Left forelimb (tissue), 1 donor: ENCODE measurements at places on chromosomes 11 and 22.

GRCh38 chr11:18907391-18907790, 31.8 kb downstream of the MRGPRX1 start:
- DNase-seq, result no peak

DNA sequence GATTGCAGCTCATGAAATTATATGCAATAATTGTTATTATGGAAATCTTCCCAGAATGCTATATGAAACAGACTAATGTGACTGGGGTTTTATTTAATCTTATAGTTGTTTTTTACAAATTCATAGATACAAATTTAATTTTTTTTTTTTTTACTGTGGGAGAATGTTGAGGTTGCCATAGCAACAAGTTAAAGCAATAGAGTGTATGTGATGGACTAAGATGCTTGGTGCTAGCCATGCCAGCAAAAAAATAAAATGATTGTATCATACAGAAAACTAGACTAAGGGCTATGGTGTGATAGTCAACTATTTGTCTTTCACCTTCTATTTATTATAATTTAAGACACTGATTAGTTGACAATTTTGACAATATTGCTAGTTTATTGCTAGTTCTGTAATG, 163.2 kb upstream of the BLID start:
- DNase-seq, result no peak

DNA sequence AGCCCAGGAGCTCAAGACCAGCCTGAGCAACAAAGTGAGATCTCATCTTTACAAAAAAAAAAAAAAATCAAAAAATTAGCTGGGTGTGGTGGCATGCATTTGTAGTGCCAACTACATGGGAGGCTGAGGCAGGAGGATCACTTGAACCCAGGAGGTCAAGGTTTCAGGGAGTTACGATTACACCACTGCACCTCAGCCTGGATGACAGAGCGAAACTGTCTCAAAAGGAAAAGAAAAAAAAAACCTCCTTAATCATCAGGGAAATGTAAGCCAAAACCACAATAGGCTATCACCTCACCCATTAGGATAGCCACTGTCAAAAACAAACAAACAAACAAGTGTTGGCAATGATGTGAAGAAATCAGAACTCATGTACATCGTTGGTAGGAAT, 13.4 kb downstream of the DGCR2 start:
- no peak for DNase-seq

DNA sequence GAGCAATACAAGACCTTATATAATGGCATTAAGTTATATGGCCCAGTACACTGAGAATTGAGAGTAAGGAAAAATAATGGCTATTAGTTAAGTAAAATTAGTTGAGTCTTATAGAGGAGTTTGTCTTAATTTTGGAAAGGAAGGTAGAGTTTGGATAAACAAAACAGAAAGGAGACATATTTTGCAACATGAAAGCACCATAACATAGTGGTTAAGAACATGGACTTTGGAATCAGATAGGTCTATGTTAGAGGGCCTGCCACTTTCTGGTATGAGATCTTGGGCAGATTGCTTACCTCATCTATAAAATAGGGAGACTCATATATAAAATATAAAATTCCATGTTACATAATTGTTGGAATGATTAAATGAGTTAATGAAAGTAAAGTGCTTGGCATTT, 68.9 kb downstream of the CSTPP1 start:
- DNase-seq, result no peak

- peak; percentile 67 for DNase-seq
These were observed 938 bp downstream of the FXYD6 start for GRCh38 chr11:117875382-117876058.

GRCh38 chr22:39300186-39300830, 19.1 kb downstream of the RPL3 start:
- peak; percentile 60 for DNase-seq

DNA sequence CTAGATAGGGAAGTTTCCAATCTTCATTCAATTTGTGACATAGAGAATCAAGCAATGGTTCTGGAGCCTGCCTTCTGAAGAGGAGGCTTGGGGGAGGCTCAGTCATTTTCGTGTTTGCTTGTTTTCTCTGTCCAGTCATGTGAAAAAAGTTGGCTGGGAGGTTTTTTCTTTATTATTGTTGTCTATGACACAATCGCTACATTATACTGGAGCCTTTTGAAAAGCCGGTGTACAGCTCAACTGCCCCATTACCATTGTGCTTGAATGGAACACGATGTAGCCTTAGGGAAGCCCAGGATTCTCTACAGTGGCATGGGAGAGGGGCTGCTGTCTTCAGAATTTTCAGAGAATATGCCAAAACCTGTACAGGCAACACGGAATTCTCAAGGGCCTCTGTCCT, 57.9 kb upstream of the NCAM1 start:
- no peak for DNase-seq

DNA sequence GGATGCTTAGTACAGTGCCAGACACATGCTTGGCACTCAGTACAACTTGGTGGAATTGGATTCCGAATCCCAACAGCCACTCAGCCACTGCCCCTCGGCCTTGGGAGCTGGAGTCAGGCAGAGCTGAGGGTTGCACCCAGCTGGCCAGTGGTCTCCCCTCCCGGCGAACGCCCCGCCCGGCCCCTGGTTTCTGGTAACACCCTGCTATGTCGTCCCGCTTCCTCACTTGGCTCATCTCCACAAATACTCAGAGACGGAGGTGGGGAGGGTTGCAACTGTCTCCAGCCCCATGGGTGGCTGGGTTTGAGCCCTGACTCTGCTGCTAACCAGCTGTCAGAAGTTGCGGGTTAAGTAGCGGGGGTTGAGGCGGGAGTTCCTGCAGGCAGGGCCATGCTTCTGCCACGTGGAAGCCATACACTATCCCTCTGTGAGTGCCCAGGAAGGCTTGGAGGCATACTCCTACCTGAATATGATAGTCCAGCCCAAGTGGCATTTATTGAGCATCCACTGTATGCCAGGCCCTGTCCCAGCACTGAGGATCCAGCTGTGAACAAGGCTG, 67.1 kb downstream of the GRIK4 start:
- DNase-seq, result no peak

DNA sequence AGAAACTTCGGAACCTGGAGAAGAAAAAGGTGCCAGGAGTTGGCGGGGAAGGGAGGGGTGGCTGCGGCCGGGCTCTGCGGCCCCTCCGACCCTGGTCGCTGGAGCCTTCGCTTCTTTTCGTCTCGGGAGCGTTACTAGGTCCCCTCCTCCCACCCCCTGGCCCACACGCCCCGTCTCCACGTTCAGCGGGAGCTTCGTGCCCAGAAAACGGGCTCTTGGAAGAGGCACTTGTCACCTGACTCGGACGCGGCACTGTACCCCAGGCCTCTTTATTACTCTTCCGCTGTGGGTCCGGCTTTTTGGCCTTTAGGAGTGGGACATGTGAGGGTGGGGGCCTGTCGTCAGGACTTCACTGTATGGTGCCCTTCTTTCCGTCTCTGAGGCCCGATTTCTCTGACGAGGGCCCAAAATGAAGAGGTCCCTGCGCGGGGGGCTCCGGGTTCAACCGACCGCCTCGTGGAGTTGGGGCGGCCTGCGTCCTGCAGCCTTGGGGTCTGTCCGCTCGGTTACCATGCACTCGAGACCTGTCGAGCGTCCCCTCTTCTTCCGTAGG, 1.2 kb downstream of the CAPRIN1 start:
- no peak for DNase-seq

DNA sequence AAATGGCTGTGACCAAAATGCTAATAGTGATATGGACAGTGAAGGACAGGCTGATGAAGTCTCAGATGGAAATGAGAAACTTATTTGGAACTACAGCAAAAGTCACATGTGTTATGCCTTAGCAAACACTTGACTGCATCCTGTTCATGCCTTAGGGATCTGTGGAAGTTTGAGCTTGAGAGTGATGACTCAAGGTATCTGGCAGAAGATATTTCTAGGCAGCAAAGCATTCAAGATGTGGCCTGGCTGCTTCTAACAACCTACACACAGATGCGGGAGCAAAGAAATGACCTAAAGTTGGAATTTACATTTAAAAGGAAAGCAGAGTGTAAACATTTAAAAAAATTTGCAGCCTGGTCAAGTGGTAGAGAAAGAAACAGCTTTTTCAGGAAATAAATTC, 28.1 kb upstream of the CD81 start:
- no peak for DNase-seq

DNA sequence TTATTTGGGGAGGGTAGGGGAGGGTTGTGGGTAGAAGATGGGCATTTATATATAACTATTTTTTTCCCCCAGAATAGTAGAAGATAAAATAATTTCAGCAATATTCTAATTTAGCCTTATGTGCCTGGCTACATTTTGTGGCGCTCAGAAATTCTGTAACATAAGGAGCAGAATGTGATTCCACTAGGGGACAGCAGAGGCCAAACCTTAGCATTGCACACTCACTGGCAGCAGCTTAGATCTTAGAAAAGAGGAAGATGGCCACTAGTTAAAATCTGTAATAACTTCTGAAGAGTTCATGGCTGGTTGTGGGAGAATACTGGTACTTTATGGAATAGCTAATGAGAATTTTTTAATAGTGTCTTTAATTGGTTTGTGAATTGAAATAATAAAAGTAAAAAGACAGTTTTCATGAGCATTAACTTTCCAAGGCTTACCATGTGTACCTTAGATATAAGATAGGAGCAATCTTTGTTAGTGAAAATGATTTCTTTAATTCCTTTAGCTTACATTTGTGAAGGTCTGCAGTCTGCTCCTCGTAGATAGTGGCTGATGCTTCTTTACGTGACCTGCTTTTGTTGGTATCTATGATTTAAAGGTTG, 33.1 kb downstream of the DDX10 start:
- DNase-seq, result no peak

- DNase-seq, result peak; percentile 72
These were observed 62.6 kb upstream of the PTPRJ start for GRCh38 chr11:47917599-47918369.

DNA sequence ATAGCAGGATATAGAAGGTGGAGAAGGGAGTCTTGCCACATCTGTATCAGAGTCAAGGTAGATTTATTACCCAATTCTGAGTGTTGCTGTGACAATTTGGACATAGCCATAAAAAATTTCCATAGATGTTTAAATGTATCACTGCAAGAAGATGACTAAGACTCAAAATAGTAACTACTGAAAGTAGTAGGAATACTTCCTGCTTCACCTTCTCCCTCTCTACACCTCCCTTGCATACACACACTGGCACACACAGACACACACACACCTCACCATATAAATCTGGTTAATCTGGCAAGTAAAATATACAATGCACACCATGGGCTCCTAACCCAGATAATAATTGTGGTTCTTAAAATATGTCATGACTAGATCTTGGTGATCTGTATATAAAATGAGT, 5.2 kb upstream of the ZDHHC13 start:
- no peak for DNase-seq

DNA sequence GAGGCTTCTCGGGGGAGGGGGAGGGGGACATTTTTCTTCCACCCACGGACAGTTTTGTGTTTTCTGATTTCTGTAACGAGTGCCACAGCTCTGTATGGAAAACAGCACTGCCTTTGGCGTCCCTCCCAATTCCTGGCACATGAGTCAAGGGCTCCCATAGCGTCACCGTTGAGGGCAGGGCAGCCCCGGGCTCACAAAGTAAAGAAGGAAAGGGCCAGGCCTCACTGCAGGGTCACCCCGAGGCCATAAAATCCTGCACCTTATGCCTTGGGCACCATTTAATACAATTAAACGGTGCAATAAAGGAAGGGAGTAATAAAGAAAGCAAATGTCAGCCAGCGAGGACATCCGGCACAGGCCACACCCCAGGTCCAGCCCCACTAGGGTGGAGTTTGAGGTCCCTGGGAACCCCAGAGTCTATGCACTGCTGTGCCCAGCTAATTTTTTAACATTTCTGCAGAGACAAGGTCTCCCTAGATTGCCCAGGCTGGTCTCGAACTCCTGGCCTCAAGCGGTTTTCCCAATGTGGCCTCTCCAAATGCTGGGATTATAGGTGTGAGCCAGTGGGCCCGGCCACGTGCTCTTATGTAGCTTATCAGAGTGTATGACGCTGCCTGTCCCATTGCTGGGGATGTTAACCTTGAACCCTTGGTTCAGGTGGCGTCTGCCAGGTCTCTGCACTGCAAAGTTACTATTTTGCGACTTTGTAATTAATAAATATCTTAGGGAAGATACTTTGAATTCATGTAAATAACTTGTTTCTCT, 13.6 kb upstream of the MUC2 start:
- no peak for DNase-seq

GRCh38 chr11:62925308-62925707, 4.1 kb upstream of the CHRM1 start:
- DNase-seq, result peak; percentile 55

DNA sequence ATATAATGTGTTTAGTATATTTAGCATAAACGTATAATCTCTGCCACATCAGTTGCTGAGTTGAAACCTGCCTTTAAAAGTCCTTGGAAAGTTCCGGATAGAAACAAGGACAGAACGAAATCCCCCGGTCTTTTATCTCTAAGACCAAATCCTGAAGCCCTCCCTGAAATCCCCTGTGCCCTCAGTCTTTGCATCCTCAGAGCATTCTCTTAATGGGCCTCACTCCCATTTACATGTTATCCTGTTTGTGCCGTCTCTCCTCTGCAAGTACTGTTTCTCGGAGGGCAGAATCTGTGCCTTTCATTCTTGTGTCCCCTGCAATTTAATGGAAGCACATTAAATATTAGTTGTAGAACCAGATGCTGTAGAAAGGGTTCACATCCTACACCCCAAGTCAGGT, 56.0 kb downstream of the ZNRF3 start:
- DNase-seq, result no peak

- DNase-seq, result no peak
These were observed 130.7 kb downstream of the SNX19 start for GRCh38 chr11:130785380-130786116.

DNA sequence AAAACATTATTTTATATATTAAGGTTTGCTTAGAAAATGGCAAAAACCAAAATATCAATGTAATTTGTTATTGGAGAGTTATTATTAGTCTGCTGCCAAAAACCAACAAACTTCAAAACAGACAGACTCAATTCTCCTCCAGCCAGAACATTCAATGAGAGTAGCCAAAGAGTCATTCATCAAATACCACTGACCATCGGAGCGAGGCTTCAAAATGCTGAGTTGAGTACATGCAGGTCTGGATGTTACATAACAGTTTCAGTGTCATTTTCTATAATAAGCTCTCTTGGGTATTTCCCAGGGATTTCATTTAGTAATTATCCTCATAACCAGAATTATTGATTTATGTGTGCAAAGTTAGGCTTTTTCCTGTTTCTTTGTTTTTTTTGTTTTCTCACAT, 42.6 kb downstream of the CHST1 start:
- DNase-seq, result no peak

DNA sequence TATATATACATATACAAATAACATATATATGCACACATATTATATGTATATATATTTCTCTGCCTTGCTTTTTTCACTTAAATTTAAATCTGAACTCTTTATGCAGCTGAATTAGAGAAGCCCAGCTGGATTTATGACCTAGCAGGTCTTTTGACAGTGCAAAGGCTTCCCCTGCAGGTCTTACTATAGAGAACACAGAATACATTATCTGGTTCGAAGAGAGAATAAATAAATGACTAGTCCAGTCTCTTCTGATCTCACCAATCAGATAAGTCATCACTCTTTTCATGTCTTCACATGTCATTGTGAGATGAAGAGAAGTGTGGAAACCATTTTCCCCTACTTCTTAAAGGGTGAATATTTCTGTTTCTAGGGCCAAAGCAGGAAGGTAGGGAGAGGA, 58.2 kb downstream of the OR10A6 start:
- DNase-seq, result no peak
